Chondrocyte (in vitro differentiated cells): ENCODE measurements at places on chromosomes 2 and 18. TPM values are rescaled to one million over a fixed set of nuclear protein-coding genes. Genes with fewer than 3 reads are reported as not detected.

The NT5DC4 gene
- total RNA-seq: not detected in 3 replicates

- no peak for DNase-seq
Observed at GRCh38 chr2:7508296-7508943, 591.2 kb downstream of the RNF144A start.

- DNase-seq: no peak
Observed at GRCh38 chr2:39733070-39733674, 45.9 kb downstream of the THUMPD2 start.

The CYP27A1 gene
- total RNA-seq: 1.7 to 5.2 TPM (median 4.7 TPM) in 3 replicates

The LAMA1 gene
- 2.3 to 3.9 TPM (median 2.5 TPM) in 3 replicates for total RNA-seq

- no peak for DNase-seq
Observed at GRCh38 chr2:30421604-30422443, 25.2 kb upstream of the LCLAT1 start.

The ABCG8 gene
- not detected in 3 replicates for total RNA-seq

DNA sequence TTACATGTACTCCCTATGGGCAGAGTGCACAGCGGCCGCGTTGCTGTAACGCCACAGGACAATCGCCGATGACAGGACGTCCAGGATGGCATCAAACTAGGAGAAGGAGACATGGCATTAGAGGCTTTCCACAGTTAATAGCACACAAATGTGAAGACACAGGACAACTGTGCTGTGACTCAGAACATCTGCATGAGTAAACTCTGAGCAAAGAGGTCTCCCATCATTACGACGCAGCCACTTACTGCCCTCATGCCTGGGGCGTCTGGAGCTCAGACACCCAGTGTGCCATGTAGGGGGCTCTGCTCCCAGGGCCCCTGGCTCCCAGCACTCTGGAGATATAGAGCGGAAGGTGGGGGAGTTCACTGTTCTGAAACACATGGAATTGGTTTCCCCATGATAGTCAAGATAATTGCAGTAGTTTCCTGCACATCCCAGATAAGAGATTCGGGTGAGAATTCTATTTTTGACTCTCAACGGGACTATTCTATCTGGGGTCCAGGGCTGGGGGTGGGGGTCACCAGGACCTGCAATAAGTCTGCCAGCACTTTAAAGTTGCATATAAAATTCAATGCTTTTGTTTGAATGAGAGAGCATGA lies 168.1 kb downstream of the TMEM163 start:
- DNase-seq: no peak

- no peak for DNase-seq
Observed at GRCh38 chr2:109676346-109676902, 62.3 kb downstream of the SOWAHC start.

DNA sequence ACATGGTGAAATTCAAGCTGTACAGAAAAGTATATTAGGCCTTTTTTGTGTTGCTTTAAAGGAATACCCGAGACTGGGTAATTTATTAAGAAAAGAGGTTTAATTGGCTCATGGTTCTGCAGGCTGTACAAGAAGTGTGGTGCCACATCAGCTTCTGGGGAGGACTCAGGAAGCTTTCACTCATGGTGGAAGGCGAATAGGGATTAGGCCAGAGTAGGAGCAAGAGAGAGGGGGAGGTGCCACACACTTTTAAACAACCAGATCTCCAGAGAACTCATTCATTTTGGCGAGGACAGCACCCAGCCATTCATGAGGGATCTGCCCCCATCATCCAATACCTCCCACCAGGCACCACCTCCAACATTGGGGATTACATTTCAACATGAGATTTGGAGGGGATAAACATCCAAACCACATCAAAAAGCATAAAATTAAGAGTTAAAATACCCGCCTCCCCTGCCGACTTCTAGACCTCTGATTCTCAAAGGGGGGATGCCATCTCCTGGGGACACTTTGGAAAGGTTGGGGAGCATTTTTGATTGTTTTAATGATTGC lies 15.1 kb upstream of the LIPG start:
- DNase-seq: no peak

DNA sequence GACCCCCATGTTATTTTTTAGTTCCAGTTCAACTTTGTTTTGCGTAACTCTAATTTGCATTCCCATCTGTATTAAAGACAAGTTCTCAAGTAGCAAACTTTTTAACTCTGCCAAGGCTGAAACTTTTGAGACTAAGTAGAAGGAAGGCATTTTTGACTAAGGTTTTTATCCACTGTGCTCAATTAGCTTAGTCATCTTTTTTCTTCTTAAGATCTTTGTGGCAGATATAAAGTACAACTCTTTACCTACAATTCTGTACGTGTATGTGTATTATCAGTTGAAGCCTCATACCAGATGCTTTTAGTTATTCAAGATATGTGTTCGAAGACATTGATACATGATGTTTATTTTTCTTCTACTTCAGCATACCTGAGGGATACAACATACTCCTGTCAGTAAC lies 41.6 kb downstream of the CREB1 start:
- no peak for DNase-seq

The HOXD9 gene
- total RNA-seq: not detected in 3 replicates

The NETO1 gene
- not detected in 3 replicates for total RNA-seq

The PMAIP1 gene
- 4.1 to 9.9 TPM (median 8.0 TPM) in 3 replicates for total RNA-seq

DNA sequence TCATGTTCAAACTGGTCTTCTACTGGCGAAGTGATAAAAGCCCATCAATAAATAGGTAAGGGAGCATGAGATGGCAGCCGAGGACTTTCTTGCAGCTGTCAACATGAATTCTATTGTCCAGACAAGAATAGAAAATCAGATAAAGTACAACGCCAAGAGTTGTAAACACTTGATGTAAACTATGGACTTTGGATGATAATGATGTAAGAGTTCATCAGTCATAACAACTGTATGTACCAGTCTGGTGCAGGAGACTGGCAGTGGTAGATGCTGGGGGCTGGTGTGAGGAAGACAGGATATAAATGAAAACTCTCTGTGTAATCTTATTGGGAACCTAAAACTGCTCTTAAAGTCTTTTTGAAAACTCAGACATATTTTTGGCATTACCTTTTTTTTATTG lies 155.9 kb upstream of the RASGRP3 start:
- no peak for DNase-seq

The ASPRV1 gene
- 0.21 to 1.2 TPM (median 0.35 TPM) in 3 replicates for total RNA-seq

- no peak for DNase-seq
Observed at GRCh38 chr2:151071382-151071781, 190.3 kb downstream of the RBM43 start.

DNA sequence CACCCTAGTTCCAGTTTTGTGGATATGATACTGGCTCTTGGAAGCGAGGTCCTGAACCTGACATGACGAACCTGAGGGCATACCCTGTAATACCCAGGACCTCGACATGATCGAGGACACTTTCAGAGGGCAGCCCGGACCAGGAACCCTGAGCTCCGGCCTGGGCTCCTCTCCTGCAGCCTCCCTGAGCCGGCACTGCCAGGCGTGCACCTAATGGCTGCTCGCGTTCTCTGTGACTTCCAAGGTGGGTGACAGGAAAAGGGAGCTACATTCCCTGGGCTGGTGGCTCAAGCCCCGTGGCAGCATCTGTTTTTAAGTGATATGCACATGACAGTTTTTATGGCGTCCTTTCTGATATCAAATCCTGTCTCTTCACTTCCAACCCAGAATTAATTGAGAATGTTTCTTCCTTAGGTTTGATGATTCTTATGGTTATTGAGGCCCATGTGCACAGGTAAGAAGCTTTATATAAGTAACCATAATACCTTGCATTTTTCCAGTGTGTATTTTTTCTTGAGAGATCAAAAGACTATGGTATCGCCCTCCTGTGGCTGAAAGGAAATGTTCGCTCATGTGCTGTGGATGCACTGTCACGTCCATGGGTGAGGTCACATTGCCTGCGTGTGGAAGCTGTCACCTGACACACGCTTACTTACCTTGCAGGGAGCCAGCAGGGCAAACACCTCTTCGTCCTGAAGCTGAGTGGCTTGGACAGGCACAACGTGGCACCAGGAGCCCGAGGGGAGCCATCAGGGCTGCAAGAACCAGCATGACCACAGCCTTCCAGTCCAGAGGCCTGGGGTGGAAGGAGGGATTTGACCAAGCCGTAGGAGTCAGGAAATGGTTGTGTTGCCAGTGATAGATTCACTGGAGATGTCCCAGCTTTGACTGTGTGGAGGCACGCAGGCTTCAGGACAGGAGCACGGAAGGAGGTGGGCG lies 367.4 kb upstream of the MYT1L start:
- no peak for DNase-seq

- no peak for DNase-seq
Observed at GRCh38 chr18:8754995-8755960, 49.9 kb downstream of the MTCL1 start.

DNA sequence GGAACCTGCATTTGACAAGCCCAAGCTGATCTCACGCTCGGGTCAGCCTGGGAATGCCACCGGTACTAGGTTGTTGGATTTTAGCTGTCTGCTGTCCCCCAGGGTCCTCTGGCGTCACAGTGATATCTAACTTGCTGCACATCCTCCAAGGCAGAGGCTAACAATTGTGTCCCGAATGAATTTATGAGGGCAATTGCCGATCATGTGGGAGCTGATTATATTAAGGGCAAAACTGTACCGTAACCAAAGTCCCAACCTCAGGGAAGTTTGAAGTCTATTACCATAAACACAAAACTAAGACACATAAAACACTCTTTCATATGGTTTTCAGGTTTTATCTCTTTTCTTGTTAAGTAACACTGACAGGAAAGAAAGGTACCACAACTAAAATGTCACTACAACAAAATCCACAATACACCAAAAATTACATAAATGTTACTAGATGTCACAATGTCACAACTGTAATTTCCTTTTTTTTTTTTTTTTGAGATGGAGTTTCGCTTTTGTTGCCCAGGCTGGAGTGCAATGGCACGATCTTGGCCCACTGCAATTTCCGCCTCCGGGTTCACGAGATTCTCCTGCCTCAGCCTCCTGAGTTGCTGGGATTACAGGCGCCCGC lies 6.7 kb downstream of the UXS1 start:
- no peak for DNase-seq

The PLCL1 gene
- total RNA-seq: 0.44 to 4.1 TPM (median 0.50 TPM) in 3 replicates

DNA sequence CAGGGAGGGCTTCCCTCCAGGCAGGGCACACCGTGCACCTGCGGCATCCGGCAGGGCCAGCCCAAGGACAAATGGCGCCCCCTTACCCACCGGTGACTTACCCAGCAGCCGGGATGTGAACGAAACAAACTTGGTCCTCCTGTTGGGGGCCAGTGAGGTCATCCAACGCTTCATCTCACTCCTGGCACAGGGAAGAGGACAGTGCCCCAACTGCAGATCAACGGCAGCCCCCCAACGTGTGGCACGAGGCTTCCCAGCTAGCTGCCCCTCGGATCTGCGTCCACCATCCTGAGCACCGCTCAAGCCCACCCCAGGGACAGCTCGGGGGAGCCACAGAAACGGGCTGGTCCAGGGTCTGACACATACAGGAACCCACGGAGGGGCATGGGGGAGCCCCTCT lies 12.0 kb downstream of the SNORC start:
- no peak for DNase-seq

- DNase-seq: no peak
Observed at GRCh38 chr2:105215586-105216192, 25.9 kb upstream of the GPR45 start.

DNA sequence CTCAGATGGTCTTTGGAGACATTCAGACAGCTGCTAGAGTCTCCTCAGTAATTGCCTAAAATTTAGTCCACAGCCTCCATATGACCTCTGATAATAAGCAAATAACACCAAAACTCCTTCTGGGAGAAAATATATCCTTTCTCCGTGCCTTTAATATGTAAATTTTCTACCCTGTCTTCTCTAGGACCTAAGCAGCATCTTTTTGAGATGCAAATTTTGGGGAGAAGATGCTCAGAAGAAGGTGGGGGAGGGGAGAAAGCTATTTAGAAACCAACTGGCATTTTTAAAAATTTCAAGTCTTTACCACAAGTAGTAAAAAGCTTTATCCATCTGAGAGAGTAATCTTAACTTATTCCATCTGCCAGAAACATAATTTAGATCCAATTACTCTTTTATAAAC lies 120.4 kb upstream of the MSH6 start:
- DNase-seq: no peak

The ENOSF1 gene
- 15.8 to 25.6 TPM (median 16.7 TPM) in 3 replicates for total RNA-seq

The FBXO48 gene
- 0.55 to 0.63 TPM (median 0.62 TPM) in 3 replicates for total RNA-seq
